ENCODE measurements at places on chromosomes 12 and 14. TPM values are rescaled to one million over a fixed set of nuclear protein-coding genes. Genes with fewer than 3 reads are reported as not detected.

DHRS4L2 gene
- total RNA-seq: 30.3 TPM

PTPRR gene
- total RNA-seq: not detected

SPX gene
- not detected for total RNA-seq

ESR2 gene
- total RNA-seq: 0.29 TPM

TCL1A gene
- not detected for total RNA-seq

BICD1 gene
- 2.6 TPM for total RNA-seq

PTGER2 gene
- total RNA-seq: 3.6 TPM

TSPAN19 gene
- total RNA-seq: not detected

KRT80 gene
- total RNA-seq: 349 TPM

DACT1 gene
- 2.4 TPM for total RNA-seq

SIRT4 gene
- 3.1 TPM for total RNA-seq

TMEM106C gene
- 40.9 TPM for total RNA-seq

ERBB3 gene
- 207 TPM for total RNA-seq

HPD gene
- total RNA-seq: not detected

IAPP gene
- not detected for total RNA-seq

LGR5 gene
- total RNA-seq: 1.1 TPM

RFX4 gene
- total RNA-seq: not detected

LHX5 gene
- not detected for total RNA-seq

PLEKHG7 gene
- not detected for total RNA-seq

LIN7A gene
- total RNA-seq: 0.52 TPM

DCN gene
- 1,618 TPM for total RNA-seq

PRR4 gene
- total RNA-seq: 62.0 TPM

GLIPR1L2 gene
- total RNA-seq: 1.6 TPM

CCDC196 gene
- not detected for total RNA-seq

SLC38A4 gene
- total RNA-seq: 0.46 TPM

PSMB5 gene
- 70.6 TPM for total RNA-seq

CRACR2A gene
- 9.9 TPM for total RNA-seq

AICDA gene
- not detected for total RNA-seq

STON2 gene
- total RNA-seq: 21.8 TPM
